ENCODE measurements at places on chromosomes 4 and X.

DNA sequence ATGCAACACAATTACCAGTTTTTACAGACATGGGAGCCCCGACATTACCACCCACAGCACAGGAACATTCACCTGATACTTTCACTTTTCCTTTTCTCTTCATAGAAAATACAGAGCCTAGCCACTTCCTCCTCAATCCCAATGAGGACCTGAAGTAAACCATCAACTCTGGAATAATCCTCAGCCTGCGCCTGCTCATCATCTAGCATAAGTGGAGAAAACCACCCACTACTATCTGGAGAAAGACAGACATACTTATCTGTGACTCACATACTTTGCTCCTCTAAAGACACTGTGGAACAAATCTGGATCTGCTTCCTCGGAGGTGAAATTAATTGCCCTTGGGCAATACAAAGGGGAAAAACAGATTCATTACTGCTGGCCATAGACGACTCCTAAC, 47.8 kb downstream of the ZCCHC13 start:
- DNase-seq, result no peak

- no peak for DNase-seq
These were observed 680 bp downstream of the MAEA start for GRCh38 chr4:1290165-1290977.

DNA sequence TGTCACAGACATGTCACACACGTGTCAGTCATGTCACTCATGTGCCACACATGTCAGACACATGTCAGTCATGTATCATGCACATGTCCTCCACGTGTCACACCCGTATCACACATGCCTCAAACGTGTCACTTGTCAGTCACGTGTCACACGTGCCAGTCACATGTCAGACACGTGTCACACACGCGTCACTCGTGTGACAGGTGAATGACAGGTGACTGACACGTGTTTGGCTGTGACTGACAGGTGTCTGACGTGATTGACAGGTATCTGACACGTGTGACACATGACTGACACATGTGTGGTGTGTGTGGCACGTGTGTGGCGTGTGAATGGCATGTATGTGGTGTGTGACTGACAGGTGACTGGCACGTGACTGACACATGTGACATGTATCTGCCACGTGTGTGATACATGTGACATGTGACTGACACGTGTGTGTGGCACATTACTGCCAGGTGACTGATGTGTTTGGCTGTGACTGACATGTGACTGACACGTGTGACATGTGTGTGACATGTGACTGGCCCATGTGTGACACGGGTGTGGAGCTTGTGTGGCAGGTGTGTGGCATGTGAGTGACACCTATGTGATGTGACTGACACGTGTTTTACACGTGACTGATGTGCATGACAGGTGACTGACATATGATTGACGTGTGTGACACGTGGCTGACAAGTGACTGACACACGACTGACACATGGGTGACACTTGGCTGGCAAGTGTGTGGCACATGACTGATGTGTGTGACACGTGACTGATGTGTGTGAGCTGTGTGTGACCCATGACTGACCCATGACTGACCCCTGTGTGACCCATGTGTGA, 90.7 kb upstream of the GPC3 start:
- no peak for DNase-seq

DNA sequence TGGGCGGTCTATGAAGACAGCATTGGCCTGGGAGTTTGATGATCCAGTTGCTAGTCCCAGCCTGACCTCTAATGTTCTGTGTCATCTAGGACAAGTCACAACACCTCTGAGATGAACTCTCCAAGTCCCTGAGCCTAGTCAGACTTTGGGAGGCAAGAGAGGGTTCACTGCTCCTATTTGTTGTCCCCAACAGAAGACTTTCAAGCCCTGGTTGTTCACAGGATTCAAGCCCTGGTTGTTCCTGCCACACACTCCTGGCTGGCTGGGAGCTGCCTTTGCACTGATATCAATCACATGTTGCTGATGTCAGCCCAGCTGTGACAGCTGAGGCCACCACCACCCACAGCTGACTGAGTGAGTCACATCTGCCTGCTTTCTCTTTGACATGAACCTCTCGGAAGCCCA, 253.2 kb upstream of the RASGEF1B start:
- DNase-seq, result no peak

GRCh38 chr4:85747882-85748491, 273.0 kb downstream of the ARHGAP24 start:
- DNase-seq, result peak; percentile 50

GRCh38 chrX:8760021-8760420, 28.1 kb upstream of the ANOS1 start:
- DNase-seq, result no peak

Measured in KG1 (cell line).